D721Med (cell line): ENCODE measurements at places on chromosomes 3 and 15.

- DNase-seq, result no peak
Measured at GRCh38 chr15:63176302-63176701, 13.1 kb upstream of the RAB8B start.

GRCh38 chr3:101527906-101528305 is 14.9 kb upstream of the SENP7 start:
- DNase-seq, result no peak

DNA sequence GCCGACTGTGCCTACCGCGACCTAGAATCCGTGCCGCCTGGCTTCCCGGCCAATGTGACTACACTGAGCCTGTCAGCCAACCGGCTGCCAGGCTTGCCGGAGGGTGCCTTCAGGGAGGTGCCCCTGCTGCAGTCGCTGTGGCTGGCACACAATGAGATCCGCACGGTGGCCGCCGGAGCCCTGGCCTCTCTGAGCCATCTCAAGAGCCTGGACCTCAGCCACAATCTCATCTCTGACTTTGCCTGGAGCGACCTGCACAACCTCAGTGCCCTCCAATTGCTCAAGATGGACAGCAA is 1.4 kb downstream of the ISLR start:
- no peak for DNase-seq

- DNase-seq, result no peak
Measured at GRCh38 chr15:38692789-38693062, 128.1 kb upstream of the RASGRP1 start.

DNA sequence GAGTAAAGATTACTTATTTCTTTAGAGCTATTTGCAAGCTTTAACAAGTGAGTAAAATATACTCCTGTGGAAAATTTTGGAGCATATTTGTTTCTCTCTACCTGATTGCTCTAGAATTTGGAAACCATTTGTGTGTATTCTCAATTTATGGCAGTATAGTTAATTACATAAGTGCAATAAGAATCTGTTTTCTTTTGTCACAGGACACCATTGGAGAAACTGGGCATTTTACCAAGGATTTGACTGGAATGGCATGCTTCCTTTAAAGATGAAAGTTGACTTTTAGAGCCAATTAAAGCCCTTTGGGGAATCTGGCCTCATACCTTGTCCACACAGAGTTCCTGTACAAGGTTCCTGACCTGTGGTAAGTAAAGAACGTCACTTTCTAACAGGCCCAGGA is 38.4 kb downstream of the PAQR5 start:
- DNase-seq, result no peak

DNA sequence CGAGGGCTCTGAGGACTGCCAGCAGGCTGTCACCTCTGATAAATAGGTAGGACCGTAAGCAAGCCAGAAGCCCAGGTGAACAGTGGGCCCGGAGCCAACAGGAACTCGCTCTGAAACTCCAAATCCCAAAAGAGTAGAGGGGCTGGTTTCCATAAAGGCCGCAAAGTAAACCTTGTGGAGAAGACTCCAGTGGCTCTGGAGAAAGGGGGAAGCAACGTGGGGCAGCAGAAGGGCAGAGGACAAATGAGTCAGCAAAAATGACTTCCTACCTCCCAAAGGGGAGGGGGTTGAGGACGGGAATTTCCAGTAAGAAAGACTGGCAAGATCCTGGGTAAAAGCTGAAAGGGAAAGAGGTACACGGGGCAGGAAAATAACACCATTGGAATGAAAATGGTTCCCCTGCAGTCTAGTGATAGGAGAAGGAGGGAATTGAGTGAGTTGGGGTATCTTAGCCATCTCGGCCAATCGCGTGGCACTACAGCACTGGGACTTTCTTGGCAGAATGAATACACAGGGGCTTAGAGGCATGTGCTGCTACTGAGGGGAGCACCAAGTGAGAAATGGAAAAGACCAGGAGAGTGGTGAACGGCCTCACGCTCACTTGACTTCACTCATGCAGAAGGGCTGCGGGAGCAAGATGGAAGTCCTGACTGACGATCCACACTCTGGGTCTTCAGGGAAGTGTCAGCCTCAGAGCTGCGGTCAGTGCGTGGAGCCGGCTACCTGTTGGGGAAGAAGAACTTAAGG is 33.2 kb downstream of the BMF start:
- no peak for DNase-seq

DNA sequence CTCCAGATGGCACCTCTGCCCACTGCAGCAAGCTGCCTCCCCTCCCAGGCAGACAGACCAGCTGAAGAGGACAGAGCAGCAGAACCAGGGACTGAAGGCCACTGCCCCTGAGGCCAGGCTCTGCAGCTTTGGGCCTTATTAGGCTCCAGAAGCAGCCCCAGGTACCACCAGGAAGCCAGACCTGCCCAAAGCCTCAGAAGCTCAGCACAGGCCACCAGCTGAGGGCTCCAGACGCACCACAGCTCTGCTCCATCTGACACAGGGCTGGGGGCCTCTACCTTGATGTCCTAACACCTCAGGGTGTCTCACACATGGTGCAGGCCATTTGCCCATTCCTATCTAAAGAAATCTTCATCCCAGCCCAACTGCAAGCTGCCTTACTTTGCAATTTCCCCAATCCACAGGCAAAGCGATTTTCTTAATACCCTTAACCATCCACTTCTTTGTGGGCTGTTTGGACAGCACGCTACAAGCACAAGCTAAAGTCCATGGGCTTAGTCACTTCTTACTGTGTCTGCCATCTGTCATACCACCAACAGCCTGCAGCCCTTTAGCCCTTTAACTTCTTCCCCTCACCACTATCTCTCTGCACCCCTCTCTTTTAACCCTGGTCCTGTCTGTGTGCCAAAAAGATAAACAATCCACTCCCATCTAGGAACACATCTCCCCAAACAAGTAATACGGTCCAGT is 112.1 kb downstream of the IQSEC1 start:
- peak; percentile 73 for DNase-seq

DNA sequence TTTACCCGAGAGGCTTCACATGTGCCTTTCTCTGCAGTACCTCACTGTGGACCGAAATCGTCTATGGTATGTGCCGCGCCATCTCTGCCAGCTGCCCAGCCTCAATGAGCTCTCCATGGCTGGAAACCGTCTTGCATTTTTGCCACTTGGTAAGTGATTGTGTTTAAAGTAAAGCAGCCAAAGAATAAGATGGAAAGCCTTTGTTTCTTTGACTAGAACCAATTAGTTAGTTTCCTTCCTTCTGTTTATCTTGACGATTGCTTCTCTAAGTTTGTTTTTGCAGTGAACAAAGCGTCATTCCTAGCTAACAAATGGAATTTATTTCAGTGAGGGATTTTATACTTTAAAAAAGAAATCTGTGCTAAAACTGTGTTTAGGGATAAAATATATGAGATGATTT is 82.7 kb downstream of the LRRC28 start:
- no peak for DNase-seq
